ENCODE measurements at places on chromosomes 1 and 21.

DNA sequence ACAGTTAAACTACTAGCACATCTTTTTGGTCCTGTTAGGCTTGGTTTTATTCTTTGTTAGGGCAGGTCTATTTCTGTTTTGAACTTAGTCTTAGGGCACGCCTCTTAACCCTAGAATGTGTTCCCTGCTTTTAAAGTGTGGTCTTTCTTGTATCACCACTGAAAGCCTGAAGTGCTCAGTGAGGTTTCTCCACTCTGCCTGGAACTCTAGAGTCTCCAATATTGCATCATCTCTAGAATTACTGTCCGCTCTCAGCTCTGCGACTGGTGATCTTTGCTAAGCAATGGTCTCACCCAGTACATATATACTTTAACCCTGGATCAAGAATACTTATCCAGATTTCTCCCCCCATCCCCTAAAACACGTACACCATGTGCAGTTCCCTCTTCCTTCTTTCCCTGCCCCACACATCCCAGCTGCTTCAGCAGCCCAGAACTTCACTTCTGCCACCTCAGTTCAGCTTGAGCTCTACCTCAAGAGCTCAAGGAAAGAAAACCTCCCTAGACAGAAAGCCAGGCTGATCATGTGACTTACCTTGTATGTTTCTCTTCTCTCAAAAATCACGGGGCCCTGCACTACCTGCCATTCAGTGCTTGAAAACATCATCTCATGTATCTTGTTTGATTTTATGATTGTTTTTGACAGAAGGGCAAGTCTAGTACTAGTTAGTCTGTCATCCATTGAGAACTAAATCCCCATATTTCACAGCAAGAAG is 59.9 kb downstream of the TENT5C start:
- DNase-seq: no peak

- DNase-seq: peak; percentile 82
Observed at GRCh38 chr1:109253803-109254620, 4.7 kb downstream of the CELSR2 start.

GRCh38 chr1:168386492-168386891 is 105.8 kb downstream of the TBX19 start:
- peak; percentile 33 for DNase-seq

DNA sequence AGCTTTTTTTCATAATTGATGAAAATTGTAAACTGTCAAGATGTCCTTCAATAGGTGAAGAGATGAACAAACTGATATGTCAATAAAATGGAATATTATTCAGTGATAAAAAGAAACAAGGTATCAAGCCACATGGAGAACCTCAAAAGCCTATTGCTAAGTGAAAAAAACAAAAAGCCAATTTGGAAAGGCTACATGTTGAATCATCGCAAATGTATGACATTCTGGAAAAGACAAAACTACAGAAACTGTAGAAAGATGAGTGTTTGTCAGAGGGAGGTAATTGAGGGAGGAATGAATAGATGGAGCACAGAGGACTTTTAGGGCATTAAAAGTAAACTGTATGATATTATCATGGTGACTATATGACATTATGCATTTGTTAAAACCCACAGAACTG is 34.5 kb upstream of the USP25 start:
- no peak for DNase-seq

DNA sequence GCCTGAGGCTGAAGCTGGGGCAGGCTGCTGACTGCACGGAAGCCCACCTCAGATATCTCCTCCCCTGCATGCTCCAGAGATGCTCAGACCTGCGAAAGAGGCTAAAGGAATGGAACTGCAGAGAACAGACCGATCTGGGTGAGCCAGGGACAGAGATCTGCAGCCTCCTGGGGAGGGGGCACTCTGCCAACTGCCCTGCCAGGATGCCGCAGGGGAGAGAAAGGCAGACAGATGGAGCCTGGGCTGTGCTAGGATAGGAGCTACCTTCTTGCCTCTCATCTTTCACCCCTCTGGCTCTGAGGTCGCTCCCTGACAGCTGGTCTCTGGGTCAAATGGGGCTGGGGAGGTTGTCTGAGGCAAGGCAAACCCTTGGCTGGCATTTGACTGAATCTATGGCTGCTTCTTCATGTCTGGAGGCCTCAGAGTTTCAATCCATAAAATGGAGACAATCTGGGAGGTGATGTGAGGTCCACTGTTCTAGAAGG is 238.2 kb downstream of the GRIK3 start:
- peak; percentile 87 for DNase-seq

DNA sequence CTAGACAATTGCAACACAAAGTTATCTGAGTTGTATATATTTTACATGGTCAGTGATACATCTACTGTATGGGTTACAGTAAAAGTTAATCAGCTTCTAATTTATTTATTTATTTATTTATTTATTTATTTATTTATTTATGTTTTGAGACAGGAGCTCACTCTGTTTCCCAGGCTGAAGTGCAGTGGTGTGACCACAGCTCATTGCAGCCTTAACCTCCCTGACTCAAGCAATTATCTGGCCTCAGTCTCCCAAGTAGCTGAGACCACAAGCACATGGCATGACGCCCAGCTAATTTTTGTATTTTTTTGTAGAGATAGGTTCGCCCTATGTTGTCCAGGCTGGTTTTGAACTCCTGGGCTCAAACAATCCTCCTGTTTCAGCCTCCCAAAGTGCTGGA is 241.6 kb downstream of the PTPRC start:
- DNase-seq: no peak

GRCh38 chr1:168676029-168676812 is 52.8 kb downstream of the DPT start:
- DNase-seq: peak; percentile 33

DNA sequence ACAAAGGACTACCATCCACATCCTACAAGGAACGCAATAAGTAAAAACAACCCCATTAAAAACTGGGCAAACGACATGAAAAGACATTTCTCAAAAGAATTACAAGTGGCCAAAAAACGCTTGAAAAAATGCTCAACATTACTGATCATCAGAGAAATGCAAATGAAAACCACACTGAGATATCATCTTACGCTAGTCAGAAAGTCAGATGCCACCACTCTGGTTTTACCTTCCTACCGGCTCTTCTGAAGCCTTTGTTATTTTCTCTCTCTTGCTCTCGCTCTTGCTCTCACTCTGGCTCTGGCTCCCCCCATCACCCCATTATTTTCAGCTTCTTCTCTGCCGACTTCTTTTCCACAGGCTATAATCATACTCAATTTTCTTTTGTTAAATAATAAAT is 38.8 kb downstream of the VPS45 start:
- no peak for DNase-seq

GRCh38 chr1:52676249-52676903 is 21.8 kb downstream of the COA7 start:
- no peak for DNase-seq

GRCh38 chr21:17554679-17555465 is 42.0 kb downstream of the CXADR start:
- DNase-seq: peak; percentile 30

DNA sequence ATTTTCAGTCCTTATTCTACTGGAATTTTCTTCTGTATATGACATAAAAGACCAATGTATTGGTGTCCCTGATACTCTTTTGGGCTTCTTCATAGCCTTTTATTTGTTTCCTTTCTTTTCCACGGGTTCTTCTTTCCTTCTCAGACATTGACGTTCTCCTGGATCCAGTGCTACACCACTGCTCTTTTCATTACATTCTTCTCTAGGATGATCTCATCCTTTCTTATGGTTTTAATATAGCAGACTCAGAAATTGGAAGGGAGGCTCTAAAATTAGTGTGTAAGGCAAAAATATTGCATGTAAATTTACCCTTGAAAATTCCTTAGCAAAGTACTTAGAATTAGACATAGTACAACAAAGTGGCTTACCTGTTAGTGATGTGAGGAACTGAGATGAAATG is 65.3 kb downstream of the SELENOF start:
- DNase-seq: no peak

- DNase-seq: no peak
Observed at GRCh38 chr1:175148068-175148467, 44.5 kb downstream of the KIAA0040 start.

DNA sequence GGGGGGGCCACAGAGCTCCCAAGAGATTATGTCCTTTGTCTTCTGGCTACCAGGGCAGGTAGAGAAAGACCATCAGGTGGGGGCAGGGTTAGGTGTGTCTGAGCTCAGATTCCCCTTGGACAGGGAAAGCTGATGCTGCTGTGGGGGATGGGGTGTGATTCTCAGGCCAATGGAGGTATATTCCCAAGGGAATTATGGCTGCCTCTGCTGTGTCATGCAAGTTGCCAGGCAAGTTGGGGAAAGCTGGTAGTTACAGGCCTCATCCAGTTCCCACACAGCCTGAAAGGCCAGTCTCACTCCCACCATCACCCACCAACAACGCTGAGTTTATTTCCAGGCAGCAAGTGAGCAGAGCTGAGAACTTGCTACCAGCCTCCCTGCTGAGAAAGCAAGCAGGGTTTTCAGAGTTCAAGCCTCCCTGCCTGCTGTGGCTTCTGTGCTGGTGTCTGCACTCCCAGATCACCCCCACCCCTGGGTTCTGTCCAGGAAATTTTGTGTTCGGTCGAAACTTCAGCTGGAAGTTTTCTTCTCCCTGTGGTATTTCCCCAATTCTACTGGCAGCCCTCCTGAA is 21.3 kb downstream of the IFI16 start:
- no peak for DNase-seq

DNA sequence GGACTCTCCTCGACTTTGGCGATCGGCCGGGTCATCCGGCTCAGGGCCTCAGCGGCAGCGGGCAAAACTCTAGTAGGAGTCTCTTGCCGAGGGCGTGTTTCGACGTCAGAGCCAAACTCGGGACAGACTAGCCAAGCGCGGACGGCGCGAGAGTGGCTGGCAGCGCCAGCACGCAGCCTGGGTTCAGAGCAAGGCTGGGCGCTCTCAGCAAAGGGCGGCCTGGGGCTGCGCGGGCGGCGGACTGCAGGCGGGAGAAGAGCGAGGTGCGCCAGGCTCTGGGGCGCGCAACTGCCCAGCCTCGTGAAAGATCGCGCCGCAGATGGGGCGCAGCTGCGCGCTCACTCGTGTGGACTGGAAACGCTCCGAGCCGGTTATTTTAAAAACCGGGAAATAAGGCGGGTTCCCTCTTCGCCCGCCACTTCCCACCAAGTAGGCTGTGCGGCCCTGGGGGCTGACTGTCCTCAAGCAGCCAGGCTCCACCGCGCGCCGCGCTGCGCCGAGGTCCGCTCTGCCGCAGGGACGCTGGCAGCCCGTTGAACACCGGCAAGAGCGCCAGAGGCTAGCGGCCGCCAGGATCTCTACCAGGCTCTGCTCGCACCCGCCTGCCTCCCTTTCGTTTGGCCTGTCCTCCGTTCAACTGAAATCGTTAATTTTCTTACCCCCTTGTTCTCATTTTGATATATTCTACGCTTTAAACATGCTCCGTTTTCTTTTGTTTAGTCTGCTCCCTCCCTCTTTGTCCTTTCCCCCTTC is 2.4 kb downstream of the ALX3 start:
- DNase-seq: no peak

DNA sequence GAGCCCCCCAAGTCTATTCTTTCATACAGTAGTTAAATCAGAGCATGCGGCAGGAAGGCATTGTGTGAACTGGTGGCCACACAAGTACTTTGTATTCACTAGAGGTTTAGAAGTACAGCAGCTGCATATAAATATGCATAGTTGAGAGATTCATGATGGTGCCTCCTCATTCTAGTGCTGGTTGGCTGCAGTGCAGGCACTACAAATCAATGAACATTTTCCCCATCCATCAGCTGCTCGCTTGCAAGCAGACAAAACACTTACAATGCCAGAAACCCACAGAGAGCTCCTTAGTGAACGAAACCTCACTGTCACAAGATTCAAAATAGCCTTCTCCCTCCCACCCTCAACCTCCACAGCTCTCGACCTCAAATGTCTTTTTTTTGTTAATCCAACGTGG is 726.2 kb downstream of the USP25 start:
- DNase-seq: no peak
